ENCODE measurements at places on chromosomes 5 and 9.

DNA sequence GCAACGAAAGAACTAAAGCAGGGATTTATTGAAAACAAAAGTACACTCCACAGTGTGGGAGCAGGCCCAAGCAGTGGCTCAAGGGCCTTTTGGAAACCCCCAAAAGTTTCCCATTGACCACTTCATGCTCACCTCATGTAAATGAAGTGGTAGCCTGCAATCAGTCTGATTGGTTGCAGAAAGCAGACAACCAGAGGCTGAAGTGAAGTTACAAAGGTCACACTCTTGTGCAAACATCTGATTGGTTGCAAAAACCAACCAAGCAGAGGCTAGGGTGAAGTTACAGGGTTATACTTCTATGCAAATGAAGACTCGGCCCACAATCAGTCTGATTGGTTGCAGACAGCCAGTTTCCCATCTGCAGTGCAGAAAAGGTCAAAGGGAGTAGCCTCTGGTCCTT lies 258.0 kb downstream of the YTHDC2 start:
- DNase-seq: no peak

DNA sequence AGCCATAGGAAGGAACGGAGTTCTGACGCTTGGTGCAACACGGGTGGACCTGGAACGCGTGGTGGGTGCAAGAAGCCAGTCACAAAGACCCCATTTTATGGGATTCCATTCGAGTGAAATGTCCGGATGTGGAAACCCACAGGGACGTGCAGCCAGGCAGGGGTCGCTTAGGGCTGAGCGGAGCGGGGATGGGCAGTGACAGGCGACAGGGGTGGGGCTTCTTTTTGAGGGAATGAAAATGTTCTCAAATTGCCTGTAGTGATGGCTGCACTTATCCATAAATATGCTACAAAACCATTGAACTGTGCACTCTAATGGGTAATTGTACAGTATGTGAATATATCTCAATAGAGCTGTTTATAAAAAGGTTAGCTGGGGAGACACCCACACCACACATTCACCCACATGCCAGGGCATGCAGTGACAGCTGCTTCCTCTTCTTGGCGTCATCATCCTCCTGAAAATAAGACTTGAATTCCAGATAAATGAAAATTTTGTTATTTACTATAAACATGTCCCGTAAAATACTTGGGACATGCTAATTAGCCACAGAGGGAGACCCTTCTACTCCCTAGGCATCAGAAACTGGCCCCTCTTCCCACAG lies 71.3 kb upstream of the OLFM1 start:
- peak; percentile 55 for DNase-seq

- no peak for DNase-seq
Measured at GRCh38 chr5:4108690-4109089, 513.1 kb downstream of the IRX1 start.

- no peak for DNase-seq
Measured at GRCh38 chr9:4680173-4680525, 780 bp downstream of the CDC37L1 start.

DNA sequence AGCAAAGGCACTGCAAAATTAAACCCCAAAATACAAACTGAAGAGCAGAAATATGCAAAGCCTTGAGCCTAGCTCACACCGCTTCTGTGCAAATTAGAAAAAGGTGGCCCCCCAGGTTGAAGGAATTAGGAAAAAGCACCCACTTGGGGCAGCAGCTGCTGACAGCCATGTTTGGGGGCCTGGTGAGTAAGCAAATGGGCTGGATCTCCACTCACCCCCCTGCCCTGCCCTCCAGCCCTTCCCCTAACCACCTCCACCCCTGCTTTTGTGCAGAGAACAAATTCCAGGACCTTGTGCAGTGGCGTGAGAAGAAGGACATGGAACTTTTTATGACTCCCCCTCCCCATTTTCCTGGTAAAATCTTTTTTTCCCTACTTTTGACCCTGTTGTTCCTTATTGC lies 92.0 kb upstream of the DNAH5 start:
- DNase-seq: no peak

- no peak for DNase-seq
Measured at GRCh38 chr5:53373451-53374158, 106.8 kb upstream of the FST start.

- DNase-seq: no peak
Measured at GRCh38 chr5:108238936-108239887, 142.7 kb downstream of the FBXL17 start.

- DNase-seq: no peak
Measured at GRCh38 chr5:57896576-57896975, 414.0 kb upstream of the ACTBL2 start.

- DNase-seq: no peak
Measured at GRCh38 chr9:87436716-87437115, 61.0 kb upstream of the DAPK1 start.

- DNase-seq: no peak
Measured at GRCh38 chr9:129471201-129472019, 149.5 kb downstream of the C9orf50 start.

GRCh38 chr9:25322142-25322541 lies 356.1 kb downstream of the TUSC1 start:
- DNase-seq: no peak

- no peak for DNase-seq
Measured at GRCh38 chr5:93819668-93820067, 78.3 kb upstream of the POU5F2 start.

DNA sequence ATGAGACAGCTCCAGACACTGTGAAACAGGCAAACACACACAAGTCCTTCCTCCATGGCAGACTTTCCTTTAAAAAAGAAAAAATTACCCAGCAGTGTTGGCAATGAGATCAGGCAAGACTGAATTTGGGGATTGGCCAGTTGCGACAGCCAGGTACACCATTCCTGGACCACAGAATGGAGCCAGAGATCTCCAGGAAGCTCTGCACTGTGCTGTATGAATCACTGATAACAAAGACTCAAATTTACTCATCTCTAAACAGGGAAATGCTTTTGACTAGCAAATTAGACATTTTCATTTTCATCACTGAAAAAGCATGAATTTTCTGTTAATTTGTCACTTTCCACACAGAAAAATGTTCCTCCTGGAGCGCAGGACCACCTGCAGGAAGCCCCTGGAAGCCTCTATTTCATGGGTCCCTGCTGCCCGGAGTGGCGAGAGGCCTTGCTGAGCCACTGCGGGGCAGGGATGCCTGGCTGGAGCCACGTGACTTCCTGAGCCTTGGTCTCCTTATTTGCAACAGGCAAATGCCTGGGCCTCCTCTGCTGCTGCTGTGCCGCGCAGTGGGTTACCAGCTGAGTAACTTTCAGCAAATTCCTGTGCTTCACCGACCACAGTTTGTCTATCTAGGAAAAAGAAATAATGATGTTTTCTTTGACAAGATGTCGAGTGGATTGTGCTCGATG lies 185.9 kb upstream of the ZNF618 start:
- no peak for DNase-seq

DNA sequence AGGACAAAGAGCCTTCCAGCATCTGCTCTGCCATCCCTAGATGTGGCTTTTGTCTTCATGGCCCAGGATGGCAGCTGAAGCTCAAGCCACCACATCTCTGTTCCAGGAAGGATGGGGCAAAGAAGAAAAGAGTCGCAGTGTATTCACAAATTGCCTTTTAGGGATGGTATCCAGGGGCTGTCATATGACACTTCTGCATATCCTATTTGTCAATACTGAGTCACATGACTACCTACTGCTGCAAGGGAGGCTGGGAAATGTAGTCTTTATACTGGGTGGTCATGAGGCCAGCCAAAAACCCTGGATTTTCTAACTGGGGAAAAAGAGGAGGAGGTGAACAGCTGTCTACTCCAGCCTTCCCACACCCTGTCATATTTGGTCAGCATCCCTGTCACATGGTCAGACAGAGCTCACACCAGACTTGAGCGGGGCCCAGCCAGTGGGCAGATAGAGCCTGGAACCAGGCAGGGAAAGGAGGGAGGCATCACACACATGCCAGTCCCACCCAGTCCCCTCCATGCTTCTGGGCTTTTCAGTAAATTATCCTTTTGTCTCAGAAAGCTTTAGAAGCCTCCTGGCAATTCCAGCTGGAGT lies 52.0 kb downstream of the OLFM1 start:
- no peak for DNase-seq

- peak; percentile 3 for DNase-seq
Measured at GRCh38 chr5:127229185-127229889, 61.3 kb upstream of the MEGF10 start.

GRCh38 chr5:126854526-126855110 lies 77.7 kb downstream of the LMNB1 start:
- no peak for DNase-seq

DNA sequence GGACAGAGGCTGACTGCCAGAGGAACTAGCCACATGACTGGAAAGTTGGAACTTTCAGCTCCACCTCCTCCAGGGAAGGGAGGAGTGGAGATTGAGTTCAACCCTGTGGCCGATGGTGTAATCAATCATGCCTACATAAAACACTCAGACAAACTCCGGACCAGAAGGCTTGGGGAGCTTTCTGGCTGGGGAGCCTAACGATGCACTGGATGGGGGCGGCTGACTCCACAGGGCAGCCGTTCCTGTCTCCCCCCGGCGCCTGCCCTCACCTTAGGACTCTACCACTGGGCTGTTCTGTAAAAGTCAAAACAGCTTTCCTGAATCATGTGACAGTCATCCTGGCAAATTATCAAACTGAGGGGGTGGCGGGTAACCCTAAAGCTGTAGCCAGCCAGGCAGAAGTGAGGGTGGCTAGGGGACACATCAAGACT lies 58.0 kb downstream of the GOLM1 start:
- no peak for DNase-seq

DNA sequence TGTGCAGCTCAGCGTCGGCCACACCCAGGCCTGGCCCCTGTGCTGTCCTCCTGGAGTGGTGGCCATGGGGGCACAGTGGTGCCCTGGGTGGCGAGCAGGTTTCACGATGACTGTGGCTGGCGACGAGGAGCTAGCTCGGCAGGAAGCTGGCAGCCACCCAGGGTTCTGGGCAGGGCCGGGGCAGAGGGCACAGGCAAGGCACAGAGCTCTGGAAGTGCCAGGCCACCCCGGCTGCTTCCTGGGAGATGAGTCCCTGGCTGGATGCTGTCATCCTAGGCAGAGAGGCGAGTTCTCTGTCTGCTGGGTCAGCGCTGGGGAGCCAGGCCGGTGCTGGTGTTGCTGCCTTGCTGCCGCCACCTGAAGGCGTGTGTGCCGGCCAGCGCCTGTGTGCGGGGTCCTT lies 51.7 kb downstream of the RXRA start:
- peak; percentile 6 for DNase-seq

- no peak for DNase-seq
Measured at GRCh38 chr5:133824661-133825254, 143.7 kb downstream of the C5orf15 start.

DNA sequence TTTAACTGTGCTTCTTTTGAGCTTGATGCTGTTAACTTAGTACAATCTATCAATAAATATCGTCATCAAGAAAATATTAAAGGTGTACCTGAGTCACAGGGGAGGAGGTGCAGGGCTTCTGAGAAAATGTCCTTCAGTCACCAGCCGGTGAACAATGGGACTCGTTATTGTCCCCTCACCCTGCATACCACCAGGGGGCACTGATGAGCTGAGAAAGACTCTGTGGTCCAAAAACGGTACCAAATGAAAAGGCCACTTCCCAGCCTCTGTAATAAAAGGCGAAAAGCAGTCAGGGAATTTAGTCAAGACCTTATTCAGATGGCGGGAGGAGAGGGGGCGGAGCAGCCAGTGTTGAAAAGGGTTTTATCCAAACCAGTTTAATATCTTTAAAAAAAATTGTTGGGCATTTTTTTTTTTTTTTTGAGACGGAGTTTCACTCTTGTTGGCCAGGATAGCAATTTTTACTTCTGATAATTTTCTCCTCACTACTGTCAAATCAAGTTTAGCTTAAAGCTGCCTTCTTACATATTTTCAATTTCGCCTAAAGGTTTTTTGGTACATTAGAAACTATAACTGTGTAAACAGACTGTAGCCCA lies 271.9 kb upstream of the ADAMTS16 start:
- no peak for DNase-seq

GRCh38 chr9:131835151-131835910 lies 95.5 kb upstream of the RAPGEF1 start:
- DNase-seq: no peak

- no peak for DNase-seq
Measured at GRCh38 chr9:90802386-90802985, 867 bp downstream of the SYK start.

DNA sequence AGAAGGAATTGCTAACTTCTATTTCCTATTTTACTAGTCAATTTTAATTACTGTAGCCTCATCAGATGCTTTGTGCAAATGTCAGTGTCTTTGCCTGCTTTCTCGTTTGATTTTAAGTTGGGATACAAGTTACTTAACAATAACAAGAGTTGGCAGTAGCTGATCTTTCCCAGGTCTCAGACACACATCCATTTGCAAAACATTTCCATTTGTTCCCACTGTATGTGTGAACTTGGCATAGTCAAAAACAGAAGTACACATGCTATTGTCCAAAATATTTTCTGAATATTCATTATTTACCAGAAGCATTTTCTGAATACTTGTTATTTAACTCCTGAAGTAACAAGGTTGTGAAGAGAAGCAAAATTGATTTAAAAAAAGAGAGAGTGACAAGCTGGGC lies 35.0 kb upstream of the NAA35 start:
- DNase-seq: no peak

- no peak for DNase-seq
Measured at GRCh38 chr5:97842687-97843086, 659.6 kb upstream of the RIOK2 start.

GRCh38 chr5:77163453-77163852 lies 47.0 kb upstream of the PDE8B start:
- DNase-seq: no peak
